ENCODE measurements at places on chromosomes 7 and 10.

- DNase-seq = no peak
Observed at GRCh38 chr7:99822731-99823718, 4.8 kb upstream of the CYP3A43 start.

DNA sequence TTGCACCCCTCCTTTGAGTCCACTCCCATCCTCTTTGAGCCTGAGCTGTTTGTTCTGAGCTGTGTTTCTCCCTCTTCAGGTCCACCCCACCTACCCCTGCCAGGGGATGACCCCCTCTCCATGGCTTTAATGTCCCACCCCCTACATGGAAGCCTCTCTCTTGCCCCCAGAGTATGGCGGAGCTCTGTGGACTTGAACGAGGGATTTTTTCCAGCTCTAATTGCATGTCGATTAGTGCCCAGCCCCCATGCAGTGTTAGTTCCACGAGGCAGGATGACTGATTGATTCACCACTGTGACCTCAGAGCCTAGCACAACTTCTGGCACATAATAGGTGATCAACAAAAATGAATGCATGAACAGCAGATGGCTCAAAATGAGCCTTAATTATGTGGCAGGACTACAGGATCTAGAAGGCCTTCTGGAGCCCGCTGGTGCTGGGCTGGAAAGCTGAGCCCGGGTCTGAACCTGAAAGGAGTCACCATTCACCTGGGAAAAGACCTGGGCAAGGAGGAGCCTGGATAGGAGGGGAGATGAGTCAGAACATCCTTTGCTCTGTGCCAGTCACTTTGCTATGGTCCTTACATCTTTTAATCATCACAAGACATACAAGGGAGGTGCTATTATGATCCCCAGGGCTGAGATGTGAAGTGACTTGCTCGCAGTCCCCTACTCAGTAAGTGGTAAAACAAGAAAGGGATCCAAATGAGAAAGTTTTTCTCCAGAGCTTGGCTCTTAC is 17.1 kb upstream of the SLC18A2 start:
- no peak for DNase-seq

DNA sequence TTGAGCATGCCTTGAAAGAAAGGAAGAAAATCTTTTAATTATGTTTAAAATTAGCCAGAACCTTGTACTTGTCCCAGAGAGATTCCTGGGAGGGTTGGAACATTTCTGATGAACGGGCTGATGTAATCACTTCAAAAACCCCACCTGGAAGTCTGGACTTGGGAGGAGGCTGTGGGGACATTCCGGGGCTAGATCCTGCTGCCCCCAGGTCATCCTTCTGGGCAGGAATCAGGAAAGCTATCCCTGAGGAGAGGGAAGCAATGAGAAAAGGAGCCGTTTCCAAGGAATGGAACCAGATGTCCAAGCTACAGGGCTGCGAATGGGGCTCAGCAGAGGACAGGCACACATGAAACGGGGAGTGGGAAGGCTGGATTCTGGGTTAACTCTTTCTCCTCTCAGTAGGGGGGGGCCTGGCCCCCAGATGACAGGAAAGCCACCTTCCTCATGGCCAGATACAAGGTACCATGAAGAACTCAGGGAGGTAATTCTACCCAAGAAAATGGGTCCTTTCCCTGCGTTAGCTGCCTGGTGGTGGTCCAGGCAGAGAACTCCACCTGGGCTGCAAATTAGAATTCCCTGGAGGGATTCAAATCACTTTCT is 280.1 kb downstream of the TCF7L2 start:
- no peak for DNase-seq

GRCh38 chr10:106957823-106958588 is 206.5 kb downstream of the SORCS1 start:
- DNase-seq = no peak

DNA sequence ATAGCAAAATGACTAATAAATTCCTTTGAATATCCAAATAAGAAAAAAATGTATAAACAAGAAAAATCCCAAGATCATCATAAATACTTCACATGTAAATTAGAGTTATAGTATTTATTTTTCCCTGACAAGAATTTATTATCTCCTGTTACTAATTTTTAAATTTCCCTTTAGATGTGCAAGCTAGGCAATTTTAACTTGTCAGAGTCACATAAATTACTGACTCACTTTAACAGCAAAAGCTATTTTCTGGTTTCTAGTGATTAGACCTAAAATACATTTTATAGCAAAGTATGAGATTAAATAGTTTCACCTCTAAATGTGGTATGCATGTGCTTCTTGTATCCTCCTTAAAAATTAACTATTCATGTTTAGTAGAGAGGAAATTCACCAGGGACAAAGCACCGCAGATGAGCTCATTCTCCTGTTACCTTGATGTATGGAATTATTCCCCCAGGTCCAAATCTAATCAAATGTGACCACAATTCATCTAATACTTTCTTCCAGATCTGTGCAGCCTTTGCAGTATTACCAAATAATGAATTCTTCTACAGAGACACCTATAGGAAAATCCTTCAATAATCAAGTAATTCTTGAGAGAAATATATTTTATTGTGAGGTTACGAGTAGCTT is 621.2 kb downstream of the DNAJB9 start:
- no peak for DNase-seq

DNA sequence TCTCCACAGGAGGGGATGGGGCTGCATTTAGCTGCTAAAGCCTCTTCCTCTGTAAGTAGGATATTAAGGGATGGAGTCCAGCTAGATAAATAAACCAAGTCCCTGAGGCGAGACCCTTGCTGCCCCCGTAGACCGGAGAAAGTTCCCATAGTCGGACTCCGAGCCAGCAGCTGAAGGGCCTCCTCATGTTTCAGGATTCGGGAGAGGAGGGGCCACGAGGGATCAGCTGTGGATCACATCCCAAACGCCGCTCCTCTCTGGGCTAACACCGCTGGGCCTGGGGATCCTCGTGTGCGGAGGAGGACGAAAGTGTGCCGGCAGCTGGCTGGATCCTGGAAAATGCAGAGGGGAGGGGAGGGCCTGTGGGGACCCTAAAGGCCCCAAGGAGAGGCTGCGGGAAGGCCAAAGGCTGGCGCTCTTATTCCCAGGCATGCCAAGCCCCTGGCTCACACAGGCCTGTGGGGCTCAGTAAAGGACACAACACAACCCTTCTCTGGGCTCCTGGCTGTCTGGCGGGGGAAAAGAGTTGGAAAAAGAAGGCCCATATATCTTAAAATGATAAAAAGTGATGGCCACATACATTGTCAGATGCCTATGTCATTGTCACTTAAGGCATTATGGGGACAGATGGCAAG is 82.5 kb upstream of the TMEM72 start:
- no peak for DNase-seq

GRCh38 chr7:82164813-82165212 is 278.8 kb downstream of the CACNA2D1 start:
- no peak for DNase-seq

GRCh38 chr7:155721056-155721455 is 76.6 kb downstream of the RBM33 start:
- no peak for DNase-seq

GRCh38 chr7:45088821-45089340 is at the start of gene NACAD:
Gene NACAD, minus strand, starts transcription at chr7:45088969. Its CDS starts 75 bp downstream, at chr7:45088894.
- DNase-seq = no peak

DNA sequence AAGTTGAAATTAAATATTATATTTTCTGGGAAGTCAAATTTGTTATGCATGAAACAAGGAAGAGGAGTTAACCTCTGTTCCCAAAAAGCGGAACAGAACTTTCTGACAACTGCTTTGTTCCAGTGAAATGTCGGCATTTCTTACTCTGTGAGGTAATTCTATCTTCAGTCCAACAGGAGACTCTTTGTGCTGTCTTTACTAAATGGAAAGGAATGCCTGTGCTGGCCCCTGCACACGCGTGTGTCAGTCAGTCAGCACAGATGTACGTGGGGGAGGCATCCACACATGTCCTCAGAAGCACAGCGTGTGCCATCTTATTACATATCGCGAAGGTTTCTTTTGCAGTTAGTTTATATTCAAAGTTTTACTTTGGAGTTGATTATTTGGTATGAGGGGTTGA is 37.5 kb downstream of the NET1 start:
- DNase-seq = no peak

GRCh38 chr10:87861953-87862678 is 1.2 kb downstream of the KLLN start:
- DNase-seq = peak; percentile 85

DNA sequence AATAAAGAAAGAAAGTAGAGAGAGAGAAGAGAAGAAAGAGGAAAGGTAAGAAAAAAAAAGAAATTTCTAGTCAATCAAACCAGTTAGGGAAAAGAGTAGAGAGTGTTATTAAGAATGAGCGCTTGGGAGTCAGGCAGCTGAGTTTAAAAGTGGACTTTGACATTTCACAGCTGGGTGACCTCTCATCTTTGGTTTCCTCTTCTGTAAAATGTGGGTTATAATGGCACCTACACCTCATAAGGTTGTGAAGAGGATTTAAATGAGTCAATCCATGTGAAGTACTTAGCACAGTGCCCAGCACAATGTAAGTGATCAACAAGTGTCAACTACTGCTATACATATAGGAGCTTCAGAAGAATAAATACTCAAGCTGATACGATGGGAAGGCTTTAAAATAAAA is 12.2 kb downstream of the HOXA1 start:
- DNase-seq = no peak

DNA sequence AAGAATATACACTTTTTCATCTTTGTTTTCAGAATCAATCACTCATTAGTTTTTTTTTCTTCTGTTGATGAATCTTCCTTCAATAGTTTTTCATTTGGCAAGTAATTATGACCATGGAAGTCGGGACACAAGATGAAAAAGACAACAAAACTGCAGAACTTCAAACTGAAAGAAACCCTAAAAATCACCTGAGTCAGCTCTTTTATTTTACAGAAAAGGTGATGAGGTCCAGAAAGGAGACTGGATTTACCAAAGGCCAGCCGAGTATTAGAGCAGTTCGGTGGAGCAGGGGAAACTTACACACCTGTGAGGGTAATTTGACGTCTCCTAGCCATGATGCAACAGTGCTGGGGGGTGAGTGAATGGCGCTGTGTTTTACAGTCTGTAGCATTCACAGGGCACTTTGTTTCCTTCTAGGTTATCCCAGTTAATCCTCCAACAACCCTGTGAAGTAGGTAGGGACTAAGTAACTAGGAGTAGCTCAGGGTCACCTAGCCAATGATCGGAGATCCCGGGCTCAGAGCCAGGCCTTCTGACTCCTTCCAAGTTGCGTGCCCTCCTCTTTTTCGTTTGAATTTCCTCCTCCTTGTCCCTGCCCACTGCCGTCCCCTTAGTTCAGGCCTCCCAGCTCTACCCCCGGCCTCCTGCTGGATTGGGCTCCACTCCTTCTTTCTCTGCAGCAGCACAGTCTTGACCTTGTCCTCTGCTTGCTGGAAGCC is 14.0 kb downstream of the RBM20 start:
- no peak for DNase-seq

GRCh38 chr7:5497295-5498103 is 73.9 kb upstream of the TNRC18 start:
- DNase-seq = no peak

- no peak for DNase-seq
Observed at GRCh38 chr7:81574723-81575326, 195.0 kb downstream of the HGF start.

- DNase-seq = no peak
Observed at GRCh38 chr7:6256677-6257535, 15.5 kb downstream of the CYTH3 start.

DNA sequence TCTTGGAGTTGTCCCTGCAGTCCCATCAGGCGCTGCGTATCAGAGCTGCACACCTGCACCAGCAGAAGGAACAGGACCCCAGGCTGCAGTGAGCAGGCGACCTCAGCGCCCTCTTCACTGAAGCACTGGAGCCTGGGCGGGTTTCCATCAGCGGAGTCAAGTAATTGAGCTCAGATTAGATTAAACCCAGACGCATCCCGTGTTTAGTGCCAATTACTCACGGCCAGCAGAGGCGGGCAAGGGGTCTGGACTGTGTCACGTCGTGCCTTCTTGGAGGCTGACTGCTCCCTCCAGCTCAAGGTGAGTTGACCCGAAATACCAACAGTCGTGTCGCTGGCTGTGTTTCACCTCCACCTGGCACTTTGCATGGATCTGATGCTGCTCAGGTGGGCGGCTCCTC is 123.6 kb downstream of the CXCL12 start:
- no peak for DNase-seq

DNA sequence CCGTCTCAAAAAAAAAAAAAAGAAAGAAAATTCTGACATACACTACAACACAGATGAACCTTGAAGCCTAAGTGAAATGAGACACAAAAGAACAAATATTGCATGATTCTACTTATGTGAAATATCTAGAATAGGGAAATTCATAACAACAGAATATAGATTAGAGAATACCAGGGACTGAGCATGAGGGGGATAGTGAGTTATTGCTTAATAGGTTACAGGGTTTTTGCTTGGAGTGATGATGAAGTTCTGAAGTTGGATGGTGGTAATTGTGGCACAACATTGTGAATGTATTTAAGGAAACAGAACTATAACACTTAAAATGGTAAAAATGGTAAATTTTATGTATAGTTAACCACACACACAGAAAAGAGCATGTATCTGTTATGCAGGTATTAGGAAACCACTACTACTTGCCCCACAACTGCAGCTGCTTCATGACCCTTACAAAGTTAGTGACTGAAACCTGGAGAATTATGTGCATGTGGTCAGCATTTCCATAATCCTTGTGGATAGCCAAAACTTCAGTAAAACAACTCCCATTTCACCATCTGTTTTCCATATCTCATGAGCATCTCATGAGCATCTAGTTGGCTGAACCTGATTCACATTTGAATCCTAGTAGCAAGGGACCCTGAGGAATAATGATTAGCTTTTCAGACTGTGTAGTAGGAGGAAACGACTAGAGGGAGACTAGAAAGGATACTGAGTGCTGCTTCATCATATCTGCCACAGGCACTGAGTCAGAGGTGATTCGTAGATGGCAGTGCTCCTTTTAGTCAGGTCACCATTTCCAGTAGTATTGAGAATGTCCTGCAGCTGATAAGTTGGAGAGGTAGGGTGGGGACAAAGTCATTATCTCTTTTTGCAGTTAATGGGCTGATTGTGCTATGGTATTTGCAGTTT is 26.3 kb downstream of the SAMD8 start:
- no peak for DNase-seq

DNA sequence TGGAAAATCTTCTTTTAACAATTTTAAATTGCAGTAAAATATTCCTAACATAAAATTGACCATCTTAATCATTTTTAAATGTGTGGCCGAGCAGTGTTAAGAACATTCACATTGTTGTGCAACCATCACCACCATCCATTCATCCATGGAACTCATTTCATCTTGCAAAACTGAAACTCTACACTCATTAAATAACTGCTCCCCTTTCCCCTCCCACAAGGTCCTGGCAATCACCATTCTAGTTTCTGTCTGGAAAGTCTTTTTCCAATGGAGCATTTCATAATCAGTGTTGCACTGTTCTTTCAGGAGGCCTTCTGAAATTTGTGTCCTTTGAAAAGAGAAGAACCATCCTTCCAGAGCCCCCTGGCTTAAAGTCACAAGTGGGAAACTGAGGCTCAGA is 233.1 kb downstream of the PLXNA4 start:
- DNase-seq = no peak

DNA sequence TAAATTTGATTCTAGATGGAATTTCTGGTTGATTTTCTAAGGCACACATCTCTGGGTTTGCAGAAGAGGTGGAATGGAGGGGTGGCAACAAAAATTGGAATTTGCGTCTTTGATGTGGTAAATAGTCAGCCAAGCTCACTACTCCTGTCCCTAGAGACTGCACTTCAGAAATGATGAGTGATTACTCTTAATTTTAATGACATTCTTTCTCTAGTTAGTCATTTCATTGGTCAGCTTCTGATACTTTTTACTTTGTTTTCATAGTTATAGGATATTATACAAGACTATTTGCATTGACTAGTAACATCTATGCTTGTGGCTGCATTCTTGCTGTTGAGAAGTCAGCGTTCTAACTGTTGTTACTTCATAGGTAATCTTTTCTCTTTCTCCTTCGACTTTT is 658.3 kb downstream of the SUGCT start:
- no peak for DNase-seq

Data from activated CD4-positive, CD25-positive, alpha-beta regulatory T cell treated with anti-CD3 and anti-CD28 coated beads, Interleukin-2, amount 50 U/mL, for 16 hours (primary cell).